ENCODE measurements at places on chromosomes 13 and 19.

DNA sequence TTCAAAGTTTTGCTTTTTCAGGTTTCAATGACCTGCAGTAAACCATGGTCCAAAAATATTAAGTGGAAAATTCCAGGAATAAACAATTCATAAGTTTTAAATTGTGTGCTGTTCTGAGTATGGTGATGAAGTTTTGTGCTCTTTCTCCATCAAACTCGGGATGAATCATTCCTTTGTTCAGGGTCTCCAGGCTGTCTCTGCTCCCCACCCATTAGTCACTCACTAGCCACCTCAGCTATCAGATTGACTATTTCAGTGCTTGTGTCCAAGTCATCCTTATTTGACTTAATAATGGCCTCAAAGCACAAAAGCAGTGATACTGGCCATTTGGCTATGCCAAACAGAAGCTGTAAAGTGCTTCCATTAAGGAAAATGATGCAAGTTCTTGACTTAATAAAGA is 1140.4 kb downstream of the EFNB2 start:
- DNase-seq = no peak

GRCh38 chr19:16382775-16383543 is 58.3 kb downstream of the KLF2 start:
- DNase-seq = peak; percentile 74

DNA sequence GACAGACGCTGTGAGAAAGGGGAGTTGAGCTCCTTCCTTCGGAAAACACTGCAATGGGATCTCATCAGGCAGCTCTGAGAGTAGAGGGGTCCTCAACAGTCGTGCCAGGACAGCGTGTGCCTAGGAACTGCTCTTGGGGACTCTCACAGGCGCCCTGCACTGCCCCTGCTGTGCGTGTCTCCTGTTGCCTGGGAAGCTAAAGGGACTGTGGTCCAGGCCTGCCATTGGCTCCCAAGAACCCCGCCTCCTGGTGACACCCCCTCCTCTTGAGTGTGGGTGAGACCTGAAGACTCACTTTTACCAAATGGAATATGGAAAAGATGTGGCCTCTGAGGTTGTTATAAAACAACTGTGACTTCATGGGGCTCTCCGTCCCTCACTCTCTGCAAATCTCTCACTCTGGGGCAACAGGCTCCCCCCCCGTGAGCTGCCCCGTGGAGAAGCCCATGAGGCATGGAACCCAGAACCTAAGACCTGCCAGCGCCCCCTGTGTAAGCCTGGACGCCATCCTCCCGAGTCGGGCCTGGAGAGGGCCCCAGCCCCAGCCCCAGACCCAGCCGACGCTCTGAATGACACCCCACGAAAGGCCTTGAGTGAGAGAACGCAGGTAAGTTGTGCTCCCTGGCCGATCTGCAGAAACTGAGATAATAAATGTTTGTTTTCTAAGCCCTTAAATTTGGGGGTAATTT is 302.7 kb downstream of the FGF9 start:
- DNase-seq = no peak

- DNase-seq = no peak
Measured at GRCh38 chr19:39873385-39873784, 27.2 kb upstream of the FBL start.

DNA sequence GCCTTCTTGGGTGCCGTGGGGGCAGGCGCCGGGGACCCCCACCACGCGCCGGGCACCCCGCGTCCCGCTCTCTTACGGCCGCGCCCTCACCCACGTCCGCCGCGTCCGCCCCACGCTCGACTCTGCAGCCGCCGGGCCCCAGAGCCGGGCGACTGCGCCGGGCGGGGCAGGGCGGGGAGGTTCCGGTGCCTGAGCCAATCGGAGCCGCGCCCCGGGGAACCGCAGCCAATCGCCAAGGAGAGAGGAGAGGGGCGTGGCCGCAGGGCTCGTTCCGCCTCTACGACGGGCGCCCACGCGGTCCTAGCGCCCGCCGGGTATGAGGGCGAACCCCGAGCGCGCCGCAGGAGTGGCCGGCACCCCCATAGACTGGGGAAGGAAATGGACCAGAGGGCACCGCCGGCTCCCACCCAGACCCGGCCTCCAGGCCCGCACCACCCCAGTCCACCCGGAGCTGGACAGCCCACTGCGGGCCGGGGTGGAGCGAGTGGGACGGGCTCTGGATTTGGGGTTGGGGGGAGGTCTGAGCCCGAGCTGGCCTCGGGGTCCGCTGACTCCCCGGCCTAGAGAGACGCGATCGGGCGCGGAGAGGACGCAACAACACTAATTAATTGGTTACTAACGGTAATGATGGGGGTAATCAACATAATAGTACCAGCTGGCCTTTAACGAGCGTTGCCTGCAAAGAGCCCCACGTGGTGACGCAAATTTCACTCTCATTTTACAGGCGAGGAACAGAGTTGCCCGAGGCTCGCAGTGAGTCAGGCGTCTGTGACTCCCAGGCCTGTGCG is at the start of gene MFSD12:
Gene MFSD12 (minus strand): TSS at position 126 of the 788 bp plus-strand sequence. CDS start 183 bp downstream, outside the sequence.
- peak; percentile 89 for DNase-seq

- no peak for DNase-seq
Measured at GRCh38 chr13:99995589-99996380, 14.2 kb downstream of the ZIC2 start.

DNA sequence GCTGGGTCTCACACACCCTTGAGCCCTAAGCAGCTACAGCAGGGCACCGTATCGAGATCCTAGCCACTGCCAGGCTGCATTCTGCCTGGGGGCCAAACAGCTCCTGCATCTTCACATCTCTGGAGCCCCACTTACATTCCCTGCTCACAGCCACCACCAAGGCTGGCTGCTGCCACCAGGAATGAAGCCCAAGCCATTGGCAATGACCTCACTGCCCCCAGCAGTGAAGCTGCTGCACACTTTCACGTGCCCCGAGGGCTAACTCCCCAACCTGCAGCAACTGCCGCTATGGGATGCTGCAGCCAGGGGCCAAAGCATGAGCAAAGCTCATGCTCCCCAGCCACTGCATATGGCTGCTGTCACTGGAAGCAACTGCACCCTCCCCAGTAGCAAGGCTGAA is 42.0 kb downstream of the F2RL3 start:
- DNase-seq = no peak

- no peak for DNase-seq
Measured at GRCh38 chr19:49058562-49058961, 1.0 kb upstream of the CGB7 start.

- DNase-seq = no peak
Measured at GRCh38 chr19:6185093-6185834, 49.8 kb downstream of the ACSBG2 start.

DNA sequence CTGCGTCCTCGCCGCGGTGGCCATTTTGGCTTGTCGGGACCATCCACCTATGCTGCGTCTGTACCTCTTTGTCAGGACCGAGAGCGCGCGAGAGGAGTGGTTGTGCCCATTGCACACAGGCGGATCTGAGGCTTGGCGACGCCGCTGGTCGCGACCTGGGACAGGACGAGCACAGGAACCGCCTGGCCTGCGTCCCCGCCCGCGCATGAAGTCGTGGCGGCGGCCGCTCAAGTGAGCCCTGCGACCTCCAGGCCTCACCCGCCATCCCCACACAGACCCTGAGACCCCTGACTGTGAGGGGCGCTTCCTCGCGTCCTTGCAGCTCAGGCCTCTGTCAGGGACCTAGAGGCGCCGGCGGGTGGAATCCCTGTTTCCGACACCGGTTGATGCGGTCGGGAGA is 16.8 kb downstream of the ZNF586 start:
- DNase-seq = no peak

GRCh38 chr13:37706041-37706440 is 107.5 kb upstream of the POSTN start:
- DNase-seq = no peak

DNA sequence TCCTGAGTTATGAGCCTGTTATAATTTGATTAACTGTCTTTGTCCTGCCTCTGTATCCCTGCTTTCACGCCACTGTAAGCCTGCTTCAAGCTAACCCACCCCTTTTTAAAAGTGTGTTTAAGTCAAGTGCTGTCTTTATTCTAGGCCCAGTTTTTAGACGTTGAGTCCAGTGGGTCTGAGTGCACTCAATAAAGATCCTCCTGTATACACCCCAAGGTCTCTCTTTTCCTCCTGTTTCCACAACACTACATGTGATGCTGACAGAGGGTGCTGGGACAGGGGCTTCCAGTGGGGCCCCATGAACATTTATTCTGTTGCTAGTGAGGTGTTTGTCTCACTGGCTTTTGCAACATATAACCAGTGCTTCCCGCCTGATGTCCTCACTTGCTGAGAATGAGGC is 6.7 kb upstream of the F2RL3 start:
- no peak for DNase-seq

All from effector CD4-positive, alpha-beta T cell (primary cell).